Caco-2 (cell line): ENCODE measurements at places on chromosomes 12 and 14.

DNA sequence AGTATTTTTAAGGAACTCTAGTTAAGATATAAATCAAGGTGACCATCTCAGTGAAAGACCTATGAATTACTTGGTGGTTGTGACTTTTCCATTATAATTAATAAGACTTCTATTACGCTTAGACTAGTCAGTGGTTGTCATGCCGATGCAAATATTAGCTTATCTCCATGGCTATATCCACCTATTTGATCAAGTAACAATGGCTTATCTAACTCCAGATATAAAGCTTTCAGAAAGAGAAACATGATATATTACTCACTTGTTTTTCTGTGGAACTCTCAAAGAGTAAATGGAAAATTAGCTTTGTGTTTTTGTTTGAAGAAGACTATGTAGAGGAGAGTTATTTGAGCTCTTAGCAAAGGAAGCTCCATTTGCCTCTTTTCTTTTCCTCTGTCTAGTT lies 323.8 kb upstream of the DCN start:
- H3K27ac ChIP-seq, result no peak overlapping the region
- H3K4me3 ChIP-seq, result no peak overlapping the region
- DNase-seq, result no peak

- H3K27ac ChIP-seq, result no peak overlapping the region
- no peaks in the 10 kb centered on the region for H3K27me3 ChIP-seq
- no peaks in the 10 kb centered on the region for H3K36me3 ChIP-seq
- peaks cover 9% of the 10 kb centered on the region for H3K4me1 ChIP-seq
Observed at GRCh38 chr12:55845361-55845760, 2.6 kb upstream of the MMP19 start.

- DNase-seq, result no peak
- H3K4me1 ChIP-seq, result peaks cover 17% of the 10 kb centered on the region; the same call in 1 of the 2 replicates
Observed at GRCh38 chr14:103057028-103057371, 349 bp downstream of the CDC42BPB start.

DNA sequence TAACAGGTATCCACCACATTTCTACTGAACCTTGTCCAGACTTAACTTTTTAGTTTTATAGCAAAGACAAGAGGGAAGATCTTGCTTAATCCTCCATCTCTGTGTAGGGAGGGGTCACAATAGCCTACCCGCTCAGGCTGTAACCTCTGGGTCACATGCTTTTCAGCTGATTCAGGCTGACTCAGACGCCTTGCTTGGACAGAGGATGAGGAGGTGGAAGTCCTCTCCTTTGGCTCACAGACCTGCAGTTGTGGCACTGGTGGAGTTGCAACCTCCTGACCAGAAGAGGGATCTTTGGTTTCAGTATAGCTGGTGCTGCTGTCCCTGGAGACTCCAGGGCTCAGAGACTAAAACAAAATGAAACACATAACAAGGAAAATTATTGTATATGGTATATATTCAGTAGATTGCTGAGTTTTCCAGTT lies 16.2 kb downstream of the ACIN1 start:
- H3K27me3 ChIP-seq, result no peaks in the 10 kb centered on the region
- DNase-seq, result peak; percentile 85
- peaks cover 4% of the 10 kb centered on the region for H3K36me3 ChIP-seq
- no peak overlapping the region for H3K4me3 ChIP-seq

DNA sequence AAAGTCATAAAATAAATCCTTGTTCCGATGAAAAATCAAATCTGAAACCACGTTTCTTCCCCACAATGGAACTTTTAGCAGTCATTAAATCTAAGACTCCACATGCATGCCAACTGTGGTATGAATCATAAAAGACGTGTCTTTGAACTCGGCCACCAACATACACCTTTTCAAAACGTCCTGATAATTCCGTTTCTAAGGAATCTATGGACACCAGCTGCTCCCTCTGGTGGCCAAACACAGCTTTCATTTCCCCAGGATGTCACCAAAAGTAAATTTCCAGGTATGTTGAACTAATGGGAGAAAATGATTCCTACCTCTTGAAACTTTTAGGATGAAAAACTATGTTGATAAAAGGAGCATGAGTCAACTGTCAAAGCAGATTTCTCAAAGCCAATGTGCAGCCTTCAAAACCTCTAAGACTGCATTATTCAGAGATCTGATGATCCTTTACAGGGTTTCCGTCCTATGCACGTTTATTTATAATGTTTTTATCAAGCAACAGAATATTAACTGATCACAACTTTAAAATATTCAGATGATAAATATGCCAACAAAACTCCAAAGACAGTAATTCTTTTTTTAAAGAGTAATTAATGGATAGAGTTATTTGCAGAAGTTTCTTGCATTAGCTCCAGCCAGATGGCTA lies 96.2 kb downstream of the CIT start:
- no peaks in the 10 kb centered on the region for H3K27me3 ChIP-seq
- no peak overlapping the region for H3K27ac ChIP-seq
- peak; percentile 51 for DNase-seq
- no peaks in the 10 kb centered on the region; the same call in 1 of the 2 replicates for H3K36me3 ChIP-seq
- H3K4me1 ChIP-seq, result no peaks in the 10 kb centered on the region
